ENCODE measurements at places on chromosomes 11 and 22. TPM values are rescaled to one million over a fixed set of nuclear protein-coding genes. Genes with fewer than 3 reads are reported as not detected.

The BATF2 gene
- 2.6 TPM for total RNA-seq

GRCh38 chr11:1728301-1728700, 22.1 kb downstream of the IFITM10 start:
- no peak for DNase-seq

DNA sequence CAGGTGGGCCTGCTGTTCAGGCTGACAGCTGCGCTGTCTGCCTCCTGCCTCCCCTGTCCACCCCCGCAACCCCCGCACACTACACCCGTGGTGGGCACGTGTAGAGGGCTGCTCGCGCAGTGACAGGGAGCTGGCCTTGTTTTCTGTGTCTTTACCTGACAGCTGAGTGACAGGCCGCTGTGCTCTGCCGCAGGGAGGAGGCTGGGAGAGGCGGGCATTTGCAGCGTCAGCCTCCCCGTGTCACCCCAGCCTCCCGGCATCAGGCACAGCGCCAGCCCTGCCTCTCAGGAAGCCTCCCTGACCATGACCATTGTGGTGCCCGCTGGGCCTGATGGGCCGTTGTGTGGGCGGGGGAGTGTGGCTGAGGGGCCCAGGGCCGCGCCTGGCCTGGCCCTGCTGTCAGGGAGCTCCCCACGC, 32.0 kb upstream of the RELT start:
- DNase-seq, result peak; percentile 29

The ANGPTL5 gene
- 0.42 TPM for total RNA-seq

The MTFP1 gene
- 6.4 TPM for total RNA-seq

DNA sequence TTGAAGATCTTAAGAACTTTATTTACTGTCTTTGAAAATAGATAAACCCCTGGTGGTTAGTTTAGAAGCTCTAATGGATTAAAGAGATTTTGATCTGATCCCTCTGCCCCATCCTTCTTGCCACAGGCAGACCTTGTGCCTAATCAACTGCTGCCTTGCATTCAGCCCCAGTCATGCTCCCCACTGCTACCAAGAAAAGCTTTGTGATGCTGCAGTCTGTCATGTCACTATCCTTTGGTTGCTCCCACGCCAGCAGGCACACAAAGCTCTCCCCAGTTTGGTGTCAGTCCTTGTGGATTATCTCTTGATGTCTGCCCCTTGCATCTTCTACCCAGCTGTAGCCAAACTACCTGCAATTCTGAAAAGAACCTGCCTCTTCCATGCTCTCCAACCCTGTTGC, 112.2 kb downstream of the MTNR1B start:
- no peak for DNase-seq

GRCh38 chr11:47552056-47552565, 821 bp downstream of the CELF1 start:
- no peak for DNase-seq

DNA sequence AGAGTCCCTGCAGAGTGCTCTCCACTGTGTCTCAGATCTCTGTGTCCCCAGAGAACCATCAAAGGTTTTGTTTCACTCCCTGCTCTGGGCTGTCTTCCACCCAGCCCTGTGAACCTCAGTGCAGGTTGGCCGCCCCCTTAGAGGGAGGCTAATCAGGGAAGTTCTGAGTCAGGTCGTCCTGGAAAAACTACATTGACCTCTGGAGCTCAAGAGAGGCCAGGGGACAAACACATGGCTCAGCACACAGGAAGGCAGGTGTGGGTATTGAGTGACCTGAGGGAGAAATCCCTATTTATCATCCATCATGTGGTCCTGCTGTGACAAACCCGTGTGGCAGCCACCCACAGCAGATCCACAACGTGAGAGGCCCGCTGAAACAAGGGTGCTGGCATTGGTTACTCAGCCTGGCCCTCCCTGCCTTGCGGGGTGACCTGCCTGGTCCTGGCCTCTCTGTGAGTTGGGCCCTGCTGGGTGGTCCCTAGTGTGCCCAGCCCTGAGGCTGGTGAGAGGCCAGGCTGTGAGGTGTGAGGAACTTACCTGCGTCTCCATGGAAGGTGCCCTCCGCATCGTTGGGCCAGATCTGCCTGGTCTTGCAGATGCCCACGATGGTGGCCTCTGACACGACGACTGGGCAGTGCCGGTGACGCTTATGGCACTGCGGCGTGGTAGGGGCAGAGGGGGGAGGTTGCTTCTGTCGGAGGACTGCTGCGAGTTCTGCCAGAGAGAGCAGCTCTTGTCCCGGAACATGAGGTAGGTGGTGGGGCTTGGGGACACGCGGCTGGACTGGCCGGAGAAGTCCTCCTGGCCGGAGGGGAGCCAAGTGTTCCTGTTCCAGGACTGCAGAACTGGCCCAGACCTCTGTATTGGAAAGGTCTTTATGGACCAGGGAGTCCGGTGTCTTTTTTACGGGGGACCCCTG, 669 bp upstream of the BCR start:
- DNase-seq, result peak; percentile 21

GRCh38 chr11:76796511-76797198, 13.5 kb downstream of the TSKU start:
- no peak for DNase-seq

DNA sequence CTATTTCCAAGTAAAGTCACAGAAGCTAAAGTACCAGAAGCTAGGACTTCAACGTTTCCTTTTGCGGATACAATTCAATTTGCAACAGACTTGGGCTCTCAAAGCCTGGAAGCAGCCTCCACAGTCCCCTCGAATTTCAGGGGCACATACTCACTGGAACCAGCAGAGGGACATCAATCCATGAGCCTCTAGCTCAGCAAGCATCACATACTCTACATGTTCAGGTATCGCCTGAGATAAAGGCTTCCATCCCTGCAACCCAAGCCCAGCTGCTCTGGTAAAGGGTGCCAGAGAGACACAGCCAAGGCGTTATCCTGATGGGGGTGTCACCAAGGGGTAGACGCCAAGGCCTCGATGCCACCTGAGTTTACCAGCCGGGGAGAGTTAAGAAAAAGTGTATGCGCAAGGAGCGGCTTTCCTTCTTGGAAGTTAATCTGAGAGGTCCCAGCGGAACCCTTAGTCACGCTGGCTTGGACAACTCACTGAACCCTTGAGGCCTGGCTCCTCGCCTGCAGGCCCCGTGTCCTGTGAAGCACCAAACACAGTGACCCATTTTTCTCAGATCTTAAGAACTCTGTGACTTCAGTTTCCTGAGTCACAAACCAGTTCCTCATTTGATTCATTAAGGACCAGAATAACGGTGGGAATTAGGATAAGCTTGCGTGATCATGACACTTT, 13.0 kb downstream of the LTO1 start:
- no peak for DNase-seq

DNA sequence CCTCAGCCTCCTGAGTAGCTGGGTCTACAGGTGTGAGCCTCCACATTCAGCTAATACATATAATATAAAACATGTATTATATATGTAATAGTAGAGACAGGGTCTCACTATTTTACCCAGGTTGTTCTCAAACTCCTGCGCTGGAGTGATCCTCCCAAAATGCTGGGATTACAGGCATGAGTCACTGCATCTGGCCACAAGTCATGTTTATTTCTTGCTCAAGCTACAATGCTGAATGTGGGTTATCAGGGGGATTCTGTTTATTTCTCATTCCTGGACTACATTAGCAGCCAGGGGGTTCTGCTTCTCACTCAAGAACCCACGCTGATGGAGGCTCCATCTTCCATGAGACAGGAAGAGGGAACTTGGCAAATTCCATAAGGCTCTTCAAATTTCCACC, 24.8 kb downstream of the FOLR3 start:
- DNase-seq, result no peak

The MS4A4A gene
- 63.7 TPM for total RNA-seq

The OR5B21 gene
- total RNA-seq, result not detected

- no peak for DNase-seq
Observed at GRCh38 chr11:36248436-36248835, 40.8 kb downstream of the COMMD9 start.

DNA sequence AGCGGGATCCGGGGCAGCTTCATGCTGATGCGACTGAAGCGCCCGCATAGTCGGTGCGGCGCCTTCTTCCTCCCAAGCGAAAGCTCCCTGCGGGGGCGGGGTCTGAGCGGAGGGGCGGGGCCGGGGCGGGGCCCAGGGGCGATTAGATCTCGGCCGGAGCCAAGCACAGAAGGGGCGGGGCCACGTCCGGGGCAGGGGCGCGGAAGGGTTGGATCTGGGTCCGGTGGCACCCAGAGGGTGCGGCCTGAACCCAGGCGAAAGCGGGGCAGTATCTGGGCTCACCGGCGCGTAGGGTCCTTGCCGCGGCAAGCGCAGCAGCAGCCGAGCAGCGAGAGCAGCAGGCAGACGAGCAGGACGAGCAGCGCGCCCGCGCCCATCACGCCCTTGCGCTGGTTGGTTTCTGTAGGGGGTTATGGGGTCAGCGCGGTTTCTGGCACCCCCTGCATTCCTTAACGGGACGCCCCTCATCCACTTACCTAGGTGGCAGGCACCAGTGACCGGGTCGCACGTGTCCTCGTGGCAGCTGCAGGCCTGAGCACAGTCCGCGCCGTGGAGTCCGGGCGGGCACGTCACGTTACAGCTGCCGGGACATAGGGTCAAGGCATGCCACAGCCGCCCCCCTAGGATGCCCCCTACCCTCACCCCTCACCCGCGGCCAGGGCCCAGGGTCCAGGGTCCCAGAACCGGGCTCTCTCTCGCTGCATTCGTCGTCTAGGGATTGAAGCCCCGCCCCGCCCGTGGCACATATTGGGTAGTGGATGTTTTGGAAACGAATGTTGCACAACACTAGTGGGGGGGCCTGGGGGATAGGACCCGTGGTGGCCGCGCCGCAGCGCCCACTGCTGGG, 8.1 kb downstream of the SCARF2 start:
- no peak for DNase-seq

The OR2AG2 gene
- total RNA-seq, result 0.35 TPM

The BARX2 gene
- not detected for total RNA-seq

The FOLR3 gene
- total RNA-seq, result not detected

The OSBP2 gene
- 3.0 TPM for total RNA-seq

DNA sequence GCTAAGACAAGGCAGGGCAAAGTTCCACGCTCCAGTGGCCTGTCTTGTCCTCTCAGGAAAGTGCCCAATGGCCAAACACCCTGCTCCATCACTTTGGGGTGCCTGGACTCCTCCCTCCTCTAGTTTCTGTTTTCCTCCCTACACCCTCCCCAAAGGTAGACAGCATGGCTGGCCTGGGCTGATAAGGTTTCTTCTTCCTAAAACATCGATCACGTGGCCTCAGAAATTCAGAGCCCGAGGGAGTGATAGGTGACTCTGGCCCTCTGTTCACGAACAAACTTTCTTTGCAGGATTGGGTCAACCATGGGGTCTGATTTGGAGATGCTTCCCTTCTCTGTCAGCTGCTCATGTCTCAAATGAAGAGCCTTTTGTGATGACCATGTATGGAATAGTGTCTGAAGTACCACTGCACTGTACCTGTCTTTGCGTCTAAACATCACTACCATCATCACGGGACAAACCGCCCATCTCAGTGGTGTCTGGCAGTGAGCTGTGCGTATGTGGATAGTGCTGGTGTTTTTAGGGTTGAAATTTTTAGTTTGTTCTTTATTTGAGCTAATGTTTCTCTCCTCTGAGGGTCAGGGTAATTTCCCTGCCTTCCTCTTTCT, 6.1 kb downstream of the MICAL2 start:
- no peak for DNase-seq

GRCh38 chr22:42646569-42647525, 2.3 kb downstream of the CYB5R3 start:
- DNase-seq, result no peak

DNA sequence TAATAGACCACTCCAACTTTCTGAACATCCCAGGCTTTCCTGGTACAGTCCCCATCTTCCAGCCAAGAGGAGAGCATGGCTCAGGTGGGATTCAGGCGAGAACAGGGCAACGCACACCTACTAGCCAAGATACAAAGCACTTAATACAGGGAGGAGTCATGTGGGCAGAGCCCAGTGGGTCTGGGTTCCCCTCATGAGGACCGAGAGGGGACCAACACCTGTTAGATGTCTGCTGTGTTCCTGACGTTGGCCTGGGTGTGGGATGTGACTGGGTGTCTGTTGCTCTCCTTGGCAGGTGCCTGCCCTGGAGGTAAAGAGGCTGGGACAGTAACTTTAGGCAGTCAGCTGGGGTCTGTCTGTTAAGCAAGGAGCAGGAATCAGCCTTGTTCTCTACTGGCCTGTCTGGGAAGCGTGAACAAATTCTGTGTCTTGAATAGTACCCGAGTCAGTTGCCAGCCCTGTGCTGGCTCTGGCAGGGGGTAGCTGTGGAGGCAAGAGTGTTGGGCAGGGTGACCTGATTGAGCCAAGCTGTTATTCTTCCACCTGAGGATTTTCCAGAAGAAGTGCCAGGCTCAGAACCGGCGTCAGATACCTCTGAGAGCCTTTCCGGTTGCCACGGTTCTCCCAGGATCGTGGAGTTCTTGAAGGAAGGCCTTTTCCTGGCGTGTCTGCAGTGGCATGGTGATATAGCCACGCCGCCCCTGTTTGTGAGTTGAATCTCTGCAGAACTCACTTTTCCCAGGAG, 56.3 kb downstream of the BCR start:
- DNase-seq, result no peak

GRCh38 chr11:117481885-117482284, 154.2 kb downstream of the CEP164 start:
- DNase-seq, result no peak

GRCh38 chr11:111422494-111423249, 43.6 kb upstream of the POU2AF1 start:
- DNase-seq, result no peak

GRCh38 chr11:39145346-39145745, 2314.1 kb downstream of the LRRC4C start:
- no peak for DNase-seq

DNA sequence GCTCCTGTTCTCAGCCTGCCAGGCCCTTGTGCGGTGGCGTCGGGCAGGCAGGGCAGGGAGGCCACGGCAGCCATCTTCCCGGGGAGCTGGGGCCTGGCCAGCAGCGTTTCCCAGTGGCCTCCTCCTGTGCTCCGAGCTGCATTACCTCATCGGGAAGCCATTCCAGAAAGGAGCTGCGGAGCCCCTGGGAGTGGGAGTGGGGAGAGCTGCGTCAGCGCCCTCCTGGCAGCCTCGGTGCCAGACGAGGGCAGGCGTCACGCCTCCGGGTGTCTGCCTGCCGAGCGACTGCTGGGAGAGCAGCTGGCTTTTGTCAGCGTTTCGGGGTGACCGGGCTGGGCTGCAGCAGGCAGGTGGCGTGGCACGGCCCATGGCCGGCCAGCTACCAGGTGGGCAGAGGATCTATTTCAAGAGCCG, 30.9 kb upstream of the WNT7B start:
- DNase-seq, result peak; percentile 78

The MRGPRX4 gene
- not detected for total RNA-seq

Data from thoracic aorta (tissue), 2 donors.